AG04450 (cell line): ENCODE measurements at places on chromosomes 3 and 15. TPM values are rescaled to one million over a fixed set of nuclear protein-coding genes. Genes with fewer than 3 reads are reported as not detected.

GRCh38 chr15:64464276-64465005 is 4.1 kb downstream of the ZNF609 start:
- DNase-seq: no peak

GRCh38 chr15:89377842-89378295 is 43.2 kb upstream of the POLG start:
- DNase-seq: no peak

DNA sequence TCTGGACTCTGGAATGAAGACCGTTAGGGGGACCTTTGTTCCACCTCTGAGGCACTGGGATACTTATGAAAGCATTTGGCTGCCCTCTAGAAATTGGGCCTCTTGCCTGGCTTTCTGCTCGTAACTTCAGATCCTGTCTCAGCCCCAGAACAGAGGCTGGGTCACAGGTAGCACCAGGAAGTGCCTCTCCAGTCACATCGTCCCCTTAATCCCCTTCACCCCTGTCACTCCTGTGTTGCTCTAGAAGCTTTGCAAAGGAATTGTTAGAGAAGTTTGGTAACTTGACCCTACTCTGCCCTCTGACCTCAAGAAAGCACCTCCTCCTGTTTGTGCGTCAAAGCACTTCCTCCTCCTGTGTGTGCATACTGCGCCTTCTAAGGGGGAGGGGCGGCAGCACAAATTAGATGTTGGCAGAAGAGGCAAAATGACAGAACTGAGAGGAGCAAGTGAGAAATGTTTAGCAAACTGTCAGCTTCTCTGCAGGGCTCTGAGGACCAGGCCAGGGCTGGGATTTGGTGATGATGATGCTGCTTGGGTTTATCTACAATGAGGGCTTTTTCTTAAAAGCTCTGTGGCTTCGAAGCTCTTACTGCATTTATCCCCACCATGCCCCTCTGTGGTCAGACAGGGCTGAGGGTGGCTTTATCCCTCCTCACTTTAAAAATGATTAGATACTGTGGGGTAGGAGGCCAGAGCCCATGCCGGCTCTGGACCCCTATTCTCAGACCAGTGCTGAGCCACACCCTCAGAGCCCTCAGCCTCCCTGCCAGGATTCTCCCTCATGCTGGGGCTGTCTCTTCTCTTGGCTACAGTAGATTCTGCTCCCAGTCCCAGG is 76.2 kb downstream of the LARS2 start:
- no peak for DNase-seq

DNA sequence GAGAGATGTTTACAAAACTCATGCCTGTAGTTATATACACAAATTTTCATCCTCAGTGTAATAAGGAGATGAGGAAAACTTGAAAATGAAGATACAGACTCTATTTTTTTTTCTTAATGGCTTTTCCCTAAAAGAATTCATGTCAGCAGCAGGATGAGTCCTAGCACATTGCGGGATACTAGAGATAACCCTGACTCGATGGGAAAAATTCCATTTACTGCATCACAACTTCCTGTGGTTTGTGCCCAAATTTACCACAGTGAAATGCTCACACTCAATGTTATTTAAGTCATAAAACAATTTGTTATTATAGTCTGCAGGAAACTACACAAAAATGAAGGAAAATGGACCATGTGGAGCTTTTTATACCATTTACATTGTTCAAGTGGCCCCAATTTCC is 581.9 kb upstream of the ZNF717 start:
- DNase-seq: peak; percentile 42

- DNase-seq: no peak
Observed at GRCh38 chr15:42048821-42049200, 28.0 kb upstream of the PLA2G4E start.

GRCh38 chr15:48965972-48966371 is 2.3 kb upstream of the SHC4 start:
- DNase-seq: no peak

- no peak for DNase-seq
Observed at GRCh38 chr15:60540002-60540651, 61.2 kb upstream of the ICE2 start.

- peak; percentile 38 for DNase-seq
Observed at GRCh38 chr15:59169251-59169708, 37.4 kb upstream of the LDHAL6B start.

- DNase-seq: no peak
Observed at GRCh38 chr3:127180859-127181258, 12.1 kb upstream of the PRR23E start.

DNA sequence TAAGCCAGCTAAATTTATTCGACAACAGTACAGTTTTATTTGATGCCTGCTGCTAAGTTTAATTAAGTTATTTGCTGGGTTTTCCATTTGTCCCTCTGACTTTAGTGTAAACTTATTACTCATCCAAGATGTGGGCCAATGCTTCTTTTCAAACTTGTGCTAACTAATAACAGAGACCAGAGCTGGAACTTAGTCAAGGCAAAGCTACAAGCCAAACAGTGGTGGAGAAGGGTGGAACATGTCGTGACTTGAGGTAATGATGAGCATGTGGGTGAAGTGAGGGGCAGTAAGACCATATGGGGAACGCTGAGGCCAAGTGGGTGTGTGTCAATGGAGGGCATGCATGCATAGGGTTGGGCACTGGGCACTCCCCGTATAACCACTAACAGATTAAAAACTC is 63.9 kb downstream of the NMD3 start:
- DNase-seq: no peak

DNA sequence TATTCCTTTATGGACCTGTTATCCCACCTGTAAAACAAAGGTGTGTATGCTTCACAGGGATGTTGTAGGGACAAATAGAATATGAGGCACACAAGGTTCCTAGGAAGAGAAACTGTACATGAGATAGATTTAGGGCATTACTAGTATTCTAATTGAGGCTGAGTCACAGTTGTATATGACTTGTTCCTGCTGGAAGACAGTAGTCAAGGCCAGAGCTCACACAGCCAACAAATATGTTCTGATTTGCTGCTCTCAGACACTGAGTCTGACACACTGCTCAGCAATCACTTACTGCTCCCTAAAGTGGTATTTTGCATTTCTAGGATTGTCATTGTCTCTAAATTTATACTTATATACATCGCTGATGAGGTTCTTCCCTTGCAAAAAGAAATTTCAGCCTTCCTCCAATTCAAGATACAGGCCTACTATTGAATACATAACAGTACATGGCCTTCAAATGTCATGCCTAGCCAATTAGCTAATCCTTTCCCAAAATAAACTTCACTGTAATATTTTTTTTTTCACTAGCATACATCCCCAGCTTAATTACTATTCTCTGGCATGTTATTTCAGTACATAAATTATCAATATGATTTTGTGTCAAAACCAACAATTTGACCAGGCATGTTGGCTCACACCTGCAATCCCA is 69.8 kb downstream of the TIGIT start:
- peak; percentile 29 for DNase-seq

- no peak for DNase-seq
Observed at GRCh38 chr3:31892916-31893573, 88.0 kb downstream of the OSBPL10 start.

DNA sequence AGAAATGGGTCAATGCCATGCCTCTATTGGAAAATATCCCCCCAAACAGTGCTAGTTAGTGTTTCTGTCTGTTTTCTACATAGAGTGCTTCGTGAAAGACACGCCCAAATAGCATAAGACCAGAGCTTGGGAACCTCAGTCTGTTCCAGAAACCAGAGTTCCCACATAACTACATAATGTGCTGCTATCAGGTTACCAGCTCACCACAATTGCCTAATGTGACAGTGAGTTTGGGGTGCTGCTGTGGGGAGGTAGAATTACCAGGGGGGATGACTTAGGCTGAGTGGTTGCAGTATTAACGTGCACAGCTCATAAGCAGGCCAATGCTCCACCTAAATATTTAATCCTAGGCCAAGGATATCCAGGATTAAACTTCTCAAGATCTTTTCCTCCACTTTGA is 39.2 kb downstream of the DUT start:
- DNase-seq: no peak

GRCh38 chr15:96064351-96064756 is 266.1 kb upstream of the NR2F2 start:
- DNase-seq: peak; percentile 18

- DNase-seq: no peak
Observed at GRCh38 chr15:78951841-78952238, 7.0 kb upstream of the CTSH start.

DNA sequence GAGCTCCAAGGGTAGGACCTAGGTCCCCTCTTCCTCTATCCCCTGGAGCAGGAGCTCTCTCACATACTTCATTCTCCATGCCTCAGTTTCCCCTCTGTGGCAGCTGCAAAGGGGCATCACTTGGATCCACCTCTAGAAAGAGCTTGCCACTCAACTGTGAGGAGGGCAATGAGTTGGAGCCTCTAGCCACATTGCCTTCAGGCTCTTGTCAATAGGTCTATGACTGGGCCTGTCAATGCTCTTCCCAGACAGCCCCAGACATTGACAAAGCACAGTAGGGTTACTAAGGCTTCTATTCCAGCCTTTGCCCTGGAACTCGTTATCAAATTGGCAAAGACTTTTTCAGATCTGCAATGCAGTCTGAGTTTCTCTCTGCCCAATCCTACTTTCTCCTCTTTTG is 4.4 kb upstream of the VIPR1 start:
- DNase-seq: no peak

GRCh38 chr15:32716216-32716914 is 1.4 kb upstream of the GREM1 start:
- DNase-seq: no peak

DNA sequence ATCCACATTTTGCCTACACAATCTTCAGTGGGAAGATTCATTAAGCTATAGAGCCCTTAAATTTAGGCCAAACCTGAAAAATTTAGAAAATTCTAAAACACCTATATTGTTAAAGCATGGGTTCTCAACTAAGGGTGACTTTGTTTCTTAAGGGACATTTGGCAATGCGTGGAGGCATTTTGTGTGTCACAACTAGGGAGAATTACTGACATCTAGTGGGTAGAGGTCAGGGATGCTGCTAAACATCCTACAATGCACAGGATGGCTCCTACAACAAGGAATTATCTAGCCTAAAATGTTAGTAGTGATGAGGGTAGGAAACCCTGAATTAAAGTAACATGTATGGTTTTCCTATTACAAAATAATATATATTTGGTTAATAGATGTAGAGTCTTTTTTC is 55.8 kb downstream of the TBC1D5 start:
- DNase-seq: no peak

GRCh38 chr3:72129501-72130094 is 344.6 kb upstream of the PROK2 start:
- DNase-seq: no peak

DNA sequence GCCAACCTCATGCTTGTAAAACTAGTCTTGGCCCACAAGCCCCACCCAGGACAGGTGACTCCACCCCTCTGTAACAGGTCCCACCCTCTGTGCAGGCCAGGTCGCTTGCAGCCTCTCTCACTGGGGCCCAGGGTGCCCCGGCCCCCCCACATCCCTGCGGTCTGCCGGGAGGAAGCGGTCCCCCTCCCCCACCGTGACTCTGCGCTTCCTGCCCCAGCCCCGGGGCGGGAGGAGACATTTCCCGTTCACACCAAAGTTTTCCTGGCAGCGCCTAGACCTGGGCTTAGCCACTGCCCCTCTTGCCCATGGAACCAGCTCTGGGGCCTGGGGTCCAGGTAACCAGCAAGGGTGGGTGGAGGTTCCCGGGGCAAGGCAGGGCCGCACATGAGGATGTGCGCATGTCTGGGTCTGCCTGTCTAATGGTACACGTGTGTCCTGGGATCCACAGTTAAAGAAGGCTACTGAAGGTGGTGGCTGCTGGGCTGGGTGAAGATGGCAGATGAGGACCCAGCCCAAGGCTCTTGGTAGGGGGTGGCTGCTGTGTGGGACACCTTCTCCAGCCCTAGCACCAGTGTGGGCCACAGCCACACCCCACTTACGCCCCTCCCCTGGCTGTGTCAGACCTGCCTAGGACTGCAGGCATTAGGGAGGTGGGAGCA is 8.4 kb downstream of the NBEAL2 start:
- no peak for DNase-seq

DNA sequence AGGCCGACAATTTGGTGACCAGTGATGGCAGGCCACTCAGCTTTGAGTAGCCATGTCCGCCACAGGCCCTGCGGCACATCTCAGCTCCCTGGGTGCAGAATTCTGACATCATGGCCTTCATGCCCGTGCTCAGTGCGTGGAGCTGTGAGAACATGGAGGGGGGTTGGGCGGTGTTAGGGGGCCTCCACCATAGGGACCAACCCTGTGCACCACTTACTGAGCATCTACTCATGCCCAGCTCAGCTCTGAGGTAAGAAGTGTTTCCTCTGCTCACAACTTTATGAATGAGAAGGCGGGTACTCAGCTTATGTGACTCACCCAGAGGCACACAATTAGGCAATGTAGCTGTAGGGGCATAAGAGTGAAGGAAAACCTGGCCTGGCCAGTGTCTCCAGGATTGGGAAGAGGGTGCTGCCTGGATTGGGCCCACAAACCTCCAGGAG is 10.5 kb downstream of the ACOX2 start:
- DNase-seq: peak; percentile 72

DNA sequence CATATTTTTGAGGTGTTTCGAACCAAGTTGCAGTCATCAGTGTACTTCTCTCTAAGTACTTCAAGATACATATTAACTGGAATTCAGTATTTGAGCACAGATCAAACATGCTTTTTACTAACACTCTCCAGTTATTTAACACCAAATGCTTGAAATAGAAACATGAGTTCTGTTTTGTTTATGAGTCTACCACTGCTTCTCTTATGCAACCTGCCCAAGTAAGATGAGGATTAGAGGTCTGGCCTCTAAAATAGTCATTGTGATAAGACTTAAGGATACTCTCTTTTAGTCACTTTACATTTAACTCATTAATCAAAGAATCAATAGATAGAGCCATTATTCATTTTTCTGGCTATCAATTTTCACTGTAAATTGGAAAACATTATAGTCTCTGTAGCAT is 156.2 kb upstream of the THRB start:
- no peak for DNase-seq

DNA sequence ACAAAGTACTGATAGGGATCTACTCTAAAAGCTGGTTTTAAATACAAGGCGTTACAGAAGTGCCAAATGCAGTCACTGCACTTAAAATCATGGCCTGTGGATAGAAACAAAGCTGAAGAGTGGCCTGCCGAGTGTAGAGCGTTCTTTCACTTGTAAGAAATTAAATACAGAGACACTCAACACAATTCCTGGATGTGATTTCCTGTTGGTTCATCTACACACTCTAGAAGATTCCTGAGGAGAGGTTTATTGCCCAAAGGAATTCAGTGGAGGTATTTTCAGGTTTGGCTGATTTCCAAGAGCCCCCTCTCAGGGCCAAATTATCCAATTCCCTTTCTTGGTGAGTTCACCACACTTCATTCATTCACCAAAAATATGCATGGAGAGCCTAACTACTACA is 200.3 kb upstream of the IL12A start:
- DNase-seq: no peak

The FETUB gene
- polyA plus RNA-seq: not detected in 2 replicates

The XIRP1 gene
- 0.02 TPM in 1 of 2 replicates, not detected in the other for polyA plus RNA-seq

The CFAP100 gene
- polyA plus RNA-seq: not detected in 2 replicates

The AQP9 gene
- polyA plus RNA-seq: not detected in 2 replicates

The CGNL1 gene
- polyA plus RNA-seq: 0.25 and 0.33 TPM in 2 replicates

The STRC gene
- not detected in 2 replicates for polyA plus RNA-seq

The NDUFB5 gene
- 55.7 and 80.0 TPM in 2 replicates for polyA plus RNA-seq

The TRH gene
- polyA plus RNA-seq: not detected in 2 replicates

The GOLGA8J gene
- not detected in 2 replicates for polyA plus RNA-seq

The PLOD2 gene
- 63.7 and 88.9 TPM in 2 replicates for polyA plus RNA-seq

The PCOLCE2 gene
- polyA plus RNA-seq: 0.96 and 1.1 TPM in 2 replicates

The ATP13A5 gene
- not detected in 2 replicates for polyA plus RNA-seq

The WDR76 gene
- polyA plus RNA-seq: 4.6 and 6.7 TPM in 2 replicates

The ADAMTS17 gene
- polyA plus RNA-seq: 0.05 and 0.06 TPM in 2 replicates

The CHRFAM7A gene
- polyA plus RNA-seq: 0.09 TPM in 1 of 2 replicates, not detected in the other

The TMF1 gene
- 18.1 and 21.1 TPM in 2 replicates for polyA plus RNA-seq

The TEX55 gene
- not detected in 2 replicates for polyA plus RNA-seq

The MFSD1 gene
- 69.6 and 89.9 TPM in 2 replicates for polyA plus RNA-seq
